ENCODE measurements at places on chromosomes 3 and 15.
A peak's percentile ranks its signal among the peaks of the same experiment; 100 is the strongest.

DNA sequence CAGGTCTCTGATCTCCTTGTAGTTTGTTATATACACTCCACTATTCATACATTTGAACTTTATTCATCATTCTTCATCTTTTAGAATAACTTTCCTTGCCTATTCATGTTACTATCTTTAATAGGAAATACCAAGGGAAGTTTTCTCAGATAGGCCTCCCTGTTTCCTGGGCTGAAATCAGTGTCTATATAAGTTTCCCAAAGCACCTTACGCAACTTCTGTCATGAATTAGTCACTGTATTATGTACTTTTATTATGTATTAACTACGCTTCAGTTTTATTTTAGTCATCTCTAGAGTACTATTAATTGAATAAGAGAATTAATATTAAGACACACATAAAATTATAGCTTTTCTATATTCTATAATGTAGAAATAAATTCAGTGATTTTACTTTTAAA, 1481.5 kb downstream of the OTOL1 start:
- no peak overlapping the region for H3K4me3 ChIP-seq
- H3K27me3 ChIP-seq, result no peaks in the 10 kb centered on the region
- H3K4me1 ChIP-seq, result no peaks in the 10 kb centered on the region
- H3K27ac ChIP-seq, result no peak overlapping the region
- H3K36me3 ChIP-seq, result no peaks in the 10 kb centered on the region

- no peak overlapping the region for H3K27ac ChIP-seq
- peak overlapping the region; percentile 35 for H3K4me3 ChIP-seq
These were observed 24.1 kb upstream of the MRPL3 start for GRCh38 chr3:131526801-131527347.

- no peak for DNase-seq
- no peaks in the 10 kb centered on the region for H3K36me3 ChIP-seq
- H3K4me3 ChIP-seq, result no peak overlapping the region
- no peaks in the 10 kb centered on the region for H3K4me1 ChIP-seq
- no peaks in the 10 kb centered on the region for H3K27me3 ChIP-seq
These were observed 339.9 kb upstream of the KCNH8 start for GRCh38 chr3:18808429-18808828.

GRCh38 chr3:17140670-17141505, 256.1 kb downstream of the PLCL2 start:
- no peak for DNase-seq
- no peaks in the 10 kb centered on the region for H3K4me1 ChIP-seq
- no peaks in the 10 kb centered on the region for H3K36me3 ChIP-seq

GRCh38 chr3:24400450-24400849, 94.2 kb downstream of the THRB start:
- H3K36me3 ChIP-seq, result no peaks in the 10 kb centered on the region
- peaks cover 15% of the 10 kb centered on the region for H3K4me1 ChIP-seq
- no peak overlapping the region for H3K27ac ChIP-seq
- DNase-seq, result no peak

- peaks cover 78% of the 10 kb centered on the region for H3K36me3 ChIP-seq
- no peak overlapping the region for H3K4me3 ChIP-seq
- peaks cover 48% of the 10 kb centered on the region for H3K4me1 ChIP-seq
- H3K27ac ChIP-seq, result no peak overlapping the region
- no peaks in the 10 kb centered on the region for H3K27me3 ChIP-seq
These were observed 3.9 kb upstream of the GRAMD2A start for GRCh38 chr15:72201391-72201921.

GRCh38 chr3:18062657-18063025, 320.2 kb upstream of the TBC1D5 start:
- DNase-seq, result no peak
- no peak overlapping the region for H3K27ac ChIP-seq
- H3K36me3 ChIP-seq, result no peaks in the 10 kb centered on the region
- H3K4me1 ChIP-seq, result no peaks in the 10 kb centered on the region
- no peaks in the 10 kb centered on the region for H3K27me3 ChIP-seq
- H3K4me3 ChIP-seq, result no peak overlapping the region

DNA sequence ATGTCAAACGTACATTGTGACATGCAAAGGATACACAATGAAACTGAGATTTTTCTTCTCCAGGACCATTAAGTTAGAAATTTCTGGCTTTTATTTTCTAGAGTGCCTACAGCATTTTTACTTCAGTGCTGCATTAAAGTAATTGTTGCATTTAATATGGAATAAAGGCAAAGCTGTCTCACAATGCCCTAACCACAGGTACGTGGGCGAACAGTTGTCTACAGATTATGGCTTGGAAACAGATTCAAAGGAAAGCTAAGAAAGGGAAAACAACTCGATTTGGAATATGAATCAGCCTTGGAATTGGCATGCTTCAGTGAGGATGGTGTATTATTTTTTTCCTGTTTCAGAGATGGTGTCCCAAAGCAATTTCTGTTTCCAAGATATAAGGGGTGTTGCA, 79.1 kb upstream of the TUSC7 start:
- no peak overlapping the region for H3K4me3 ChIP-seq
- no peaks in the 10 kb centered on the region for H3K27me3 ChIP-seq
- H3K4me1 ChIP-seq, result no peaks in the 10 kb centered on the region

DNA sequence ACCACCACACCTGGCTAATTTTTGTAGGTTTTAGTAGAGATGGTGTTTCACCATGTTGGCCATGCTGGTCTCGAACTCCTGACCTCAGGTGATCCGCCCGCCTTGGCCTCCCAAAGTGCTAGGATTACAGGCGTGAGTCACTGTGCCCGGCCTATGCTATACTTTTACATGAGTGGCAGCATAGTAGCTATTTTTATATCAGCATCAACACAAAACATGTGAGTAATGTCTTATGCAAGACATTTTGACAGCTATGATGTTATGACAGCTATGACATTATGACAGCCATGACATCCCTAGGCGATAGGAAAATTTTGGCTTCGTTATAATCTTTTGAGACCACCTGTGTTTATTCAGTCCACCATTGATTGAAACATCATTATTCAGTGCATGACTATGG, 4.1 kb upstream of the NAALADL2 start:
- DNase-seq, result no peak

GRCh38 chr15:60407415-60407805, 9.6 kb upstream of the ANXA2 start:
- H3K4me1 ChIP-seq, result peaks cover 28% of the 10 kb centered on the region
- DNase-seq, result no peak
- H3K36me3 ChIP-seq, result no peaks in the 10 kb centered on the region
- H3K27ac ChIP-seq, result peak overlapping the region; percentile 49
- no peak overlapping the region for H3K4me3 ChIP-seq

GRCh38 chr3:27239951-27240350, 129.2 kb downstream of the NEK10 start:
- H3K27ac ChIP-seq, result no peak overlapping the region
- no peaks in the 10 kb centered on the region for H3K36me3 ChIP-seq
- H3K4me1 ChIP-seq, result no peaks in the 10 kb centered on the region
- no peak overlapping the region for H3K4me3 ChIP-seq

DNA sequence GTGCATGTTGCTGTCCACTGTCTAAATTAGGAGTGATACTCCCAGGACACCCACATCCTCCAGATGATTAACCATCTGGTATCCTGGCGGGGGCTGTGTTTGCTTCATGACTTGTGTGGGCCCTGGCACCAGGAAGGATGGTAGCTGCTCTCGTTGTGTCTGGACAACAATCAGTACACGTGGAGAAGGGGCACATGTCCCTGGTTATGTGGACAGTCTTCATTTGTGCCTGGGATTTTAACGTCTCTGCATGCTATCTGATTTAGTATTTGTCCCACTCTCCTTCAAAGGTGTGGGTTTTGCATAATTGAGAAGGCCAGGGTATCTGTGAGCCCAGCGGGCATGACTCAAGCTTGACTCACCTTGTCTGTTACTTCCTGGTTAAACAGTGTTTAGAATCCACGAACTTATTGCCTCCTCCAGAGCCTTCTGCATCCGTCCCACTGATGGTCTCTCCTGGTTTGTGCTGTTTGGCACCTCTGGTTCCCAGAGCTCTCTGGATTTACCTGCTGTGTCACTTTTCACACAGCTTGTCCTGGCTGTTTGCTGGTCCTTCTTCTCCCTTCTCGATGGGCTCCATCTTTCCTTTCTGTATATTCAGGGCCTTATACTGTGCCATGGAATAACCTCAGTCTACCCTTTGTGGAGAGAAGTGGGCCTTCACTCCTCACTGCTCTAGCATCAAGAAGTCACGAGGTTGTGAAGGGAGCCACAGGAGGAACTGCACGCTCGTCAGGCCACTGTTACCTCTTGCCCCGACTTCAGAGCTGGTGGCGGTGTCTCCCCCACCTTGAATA, 32.5 kb downstream of the ARNT2 start:
- no peak for DNase-seq
- no peaks in the 10 kb centered on the region for H3K36me3 ChIP-seq
- H3K27me3 ChIP-seq, result no peaks in the 10 kb centered on the region
- H3K27ac ChIP-seq, result no peak overlapping the region
- H3K4me1 ChIP-seq, result no peaks in the 10 kb centered on the region
- no peak overlapping the region for H3K4me3 ChIP-seq

DNA sequence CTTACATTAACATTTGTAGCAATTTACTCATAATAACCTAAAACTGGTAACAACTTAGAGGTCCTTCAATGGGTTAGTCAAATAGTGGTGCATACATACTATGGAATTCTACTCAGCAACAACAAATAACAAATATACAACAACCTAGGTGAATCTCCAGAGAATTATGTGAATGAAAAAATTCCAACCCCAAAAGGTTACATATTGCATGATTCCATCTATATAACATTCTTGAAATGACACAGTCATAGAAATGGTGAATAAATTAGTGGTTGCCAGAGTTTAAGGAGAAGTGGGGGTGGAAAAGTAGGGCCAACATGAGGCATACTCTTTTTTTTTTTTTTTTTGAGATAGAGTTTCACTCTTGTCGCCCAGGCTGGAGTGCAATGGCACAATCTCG, 12.7 kb upstream of the SNTN start:
- no peaks in the 10 kb centered on the region for H3K36me3 ChIP-seq
- no peaks in the 10 kb centered on the region for H3K27me3 ChIP-seq

DNA sequence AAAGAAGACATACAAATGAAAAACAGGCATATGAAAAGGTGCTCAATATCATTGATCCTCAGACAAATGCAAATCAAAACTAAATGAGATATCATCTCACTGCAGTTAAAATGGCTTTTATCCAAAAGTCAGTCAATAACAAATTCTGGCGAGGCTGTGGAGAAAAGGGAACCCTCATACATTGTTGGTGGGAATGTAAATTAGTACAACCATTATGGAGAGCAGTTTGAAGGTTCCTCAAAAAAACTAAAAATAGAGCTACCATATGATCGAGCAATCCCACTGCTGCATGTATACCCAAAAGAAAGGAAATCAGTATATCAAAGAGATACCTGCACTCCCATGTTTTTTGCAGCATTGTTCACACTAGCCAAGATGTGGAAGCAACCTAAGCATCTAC, 165.8 kb downstream of the PLCL2 start:
- no peak for DNase-seq
- no peak overlapping the region for H3K27ac ChIP-seq
- no peaks in the 10 kb centered on the region for H3K27me3 ChIP-seq

DNA sequence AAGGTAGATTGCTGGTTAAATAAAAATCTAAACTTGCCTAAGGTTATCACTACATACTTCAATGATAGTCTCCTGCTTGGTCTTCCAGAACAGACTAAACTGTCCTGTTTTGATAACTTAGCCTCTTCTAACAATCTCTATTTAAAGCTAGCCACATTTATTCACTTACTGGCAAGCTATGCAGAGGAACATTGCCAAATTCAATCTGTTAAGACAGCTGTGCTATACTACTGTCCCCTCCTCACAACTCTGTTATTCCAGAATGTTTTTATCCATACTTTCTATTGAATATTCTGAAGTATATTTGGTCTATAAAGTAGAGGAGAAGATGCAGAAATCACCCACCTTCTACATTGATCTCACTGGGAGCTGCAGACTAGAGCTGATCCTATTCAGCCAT, 594.0 kb upstream of the CCDC54 start:
- no peak overlapping the region for H3K4me3 ChIP-seq
- H3K27me3 ChIP-seq, result no peaks in the 10 kb centered on the region
- no peak overlapping the region for H3K27ac ChIP-seq
- H3K36me3 ChIP-seq, result no peaks in the 10 kb centered on the region
- H3K4me1 ChIP-seq, result no peaks in the 10 kb centered on the region

GRCh38 chr3:180223268-180223667, 186.5 kb upstream of the PEX5L start:
- no peak overlapping the region for H3K4me3 ChIP-seq
- no peak for DNase-seq
- no peaks in the 10 kb centered on the region for H3K36me3 ChIP-seq
- H3K27me3 ChIP-seq, result no peaks in the 10 kb centered on the region

DNA sequence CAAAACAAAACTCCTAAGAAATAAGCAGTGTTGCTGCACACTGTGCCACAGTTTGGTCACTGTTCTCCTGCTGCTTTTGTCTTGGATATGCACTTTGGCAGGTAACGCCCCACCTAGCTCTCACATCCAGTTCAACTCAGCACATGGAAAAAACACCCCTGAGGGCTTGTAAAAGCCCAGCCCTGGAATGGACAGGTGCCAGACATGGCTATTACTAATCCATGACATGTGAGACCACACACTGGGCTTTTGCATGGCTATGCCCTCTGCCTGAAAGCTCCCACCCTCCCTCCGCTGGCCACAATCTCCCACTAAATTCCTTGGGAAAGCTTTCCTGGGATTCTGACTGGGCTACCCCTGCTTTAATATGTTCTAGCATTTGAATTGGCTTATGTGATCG, 24.7 kb upstream of the ZBED2 start:
- DNase-seq, result no peak
- H3K27me3 ChIP-seq, result no peaks in the 10 kb centered on the region
- no peak overlapping the region for H3K27ac ChIP-seq
- no peaks in the 10 kb centered on the region for H3K4me1 ChIP-seq

GRCh38 chr15:64046421-64047153, at the start of gene DAPK2:
Gene DAPK2 (minus strand): TSS chr15:64046485. CDS start chr15:64040261, 6,224 bp downstream.
- DNase-seq, result no peak
- peaks cover 19% of the 10 kb centered on the region for H3K4me1 ChIP-seq
- H3K27me3 ChIP-seq, result no peaks in the 10 kb centered on the region
- H3K4me3 ChIP-seq, result peak within 1 kb of the TSS; percentile 59
- no peaks in the 10 kb centered on the region for H3K36me3 ChIP-seq

- DNase-seq, result no peak
- no peak overlapping the region for H3K4me3 ChIP-seq
- no peaks in the 10 kb centered on the region for H3K4me1 ChIP-seq
- H3K27me3 ChIP-seq, result no peaks in the 10 kb centered on the region
These were observed 6.6 kb downstream of the SAMMSON start for GRCh38 chr3:70006089-70006488.

- peak overlapping the region; percentile 91 for H3K4me3 ChIP-seq
- peaks cover 28% of the 10 kb centered on the region for H3K36me3 ChIP-seq
- peak overlapping the region; percentile 92 for H3K27ac ChIP-seq
- H3K4me1 ChIP-seq, result peaks cover 24% of the 10 kb centered on the region
- H3K27me3 ChIP-seq, result no peaks in the 10 kb centered on the region
These were observed 615 bp downstream of the VPS18 start for GRCh38 chr15:40894681-40895448.

- H3K27ac ChIP-seq, result no peak overlapping the region
- H3K36me3 ChIP-seq, result peaks cover 66% of the 10 kb centered on the region
- peaks cover 10% of the 10 kb centered on the region for H3K4me1 ChIP-seq
- H3K27me3 ChIP-seq, result no peaks in the 10 kb centered on the region
- no peak for DNase-seq
These were observed 12.4 kb downstream of the TMEM41A start for GRCh38 chr3:185486394-185486793.
